ENCODE measurements at places on chromosomes 16 and 17.
A peak's percentile ranks its signal among the peaks of the same experiment; 100 is the strongest.

GRCh38 chr17:7530023-7530900 is 18.6 kb upstream of the TNFSF12 start:
- H3K27me3 ChIP-seq, result no peaks in the 10 kb centered on the region
- no peaks in the 10 kb centered on the region for H3K4me1 ChIP-seq
- no peaks in the 10 kb centered on the region for H3K36me3 ChIP-seq
- H3K27ac ChIP-seq, result no peak overlapping the region
- no peak overlapping the region for H3K4me3 ChIP-seq
- no peak for DNase-seq

GRCh38 chr16:85313526-85314301 is 201.4 kb upstream of the CIBAR2 start:
- no peak for DNase-seq
- no peaks in the 10 kb centered on the region for H3K36me3 ChIP-seq
- peaks cover 21% of the 10 kb centered on the region for H3K27me3 ChIP-seq
- no peak overlapping the region for H3K4me3 ChIP-seq
- H3K4me1 ChIP-seq, result no peaks in the 10 kb centered on the region
- H3K27ac ChIP-seq, result peak overlapping the region; percentile 37

DNA sequence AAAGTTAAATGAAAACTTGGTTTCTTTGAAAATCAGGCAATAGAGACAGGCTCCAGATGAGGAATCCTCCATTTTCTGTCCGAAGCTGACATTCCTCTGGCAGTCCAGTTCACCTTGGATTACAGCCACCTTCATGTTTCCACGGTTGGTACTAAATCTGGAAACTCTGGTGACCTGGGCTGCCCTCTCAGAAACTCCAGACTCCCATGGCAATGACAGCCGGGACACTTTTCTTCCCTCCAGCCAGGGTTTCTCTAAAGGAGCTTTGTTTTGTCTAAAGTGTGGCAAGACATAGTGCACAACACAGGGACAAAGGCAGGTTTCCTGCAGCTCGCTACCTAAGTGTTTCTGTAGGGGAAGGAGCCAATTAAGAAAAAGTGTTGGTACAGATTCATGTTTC is 36.0 kb downstream of the CLUAP1 start:
- no peak for DNase-seq
- peaks cover 50% of the 10 kb centered on the region for H3K36me3 ChIP-seq
- no peaks in the 10 kb centered on the region for H3K4me1 ChIP-seq
- H3K27me3 ChIP-seq, result no peaks in the 10 kb centered on the region
- peak overlapping the region; percentile 76 for H3K27ac ChIP-seq

DNA sequence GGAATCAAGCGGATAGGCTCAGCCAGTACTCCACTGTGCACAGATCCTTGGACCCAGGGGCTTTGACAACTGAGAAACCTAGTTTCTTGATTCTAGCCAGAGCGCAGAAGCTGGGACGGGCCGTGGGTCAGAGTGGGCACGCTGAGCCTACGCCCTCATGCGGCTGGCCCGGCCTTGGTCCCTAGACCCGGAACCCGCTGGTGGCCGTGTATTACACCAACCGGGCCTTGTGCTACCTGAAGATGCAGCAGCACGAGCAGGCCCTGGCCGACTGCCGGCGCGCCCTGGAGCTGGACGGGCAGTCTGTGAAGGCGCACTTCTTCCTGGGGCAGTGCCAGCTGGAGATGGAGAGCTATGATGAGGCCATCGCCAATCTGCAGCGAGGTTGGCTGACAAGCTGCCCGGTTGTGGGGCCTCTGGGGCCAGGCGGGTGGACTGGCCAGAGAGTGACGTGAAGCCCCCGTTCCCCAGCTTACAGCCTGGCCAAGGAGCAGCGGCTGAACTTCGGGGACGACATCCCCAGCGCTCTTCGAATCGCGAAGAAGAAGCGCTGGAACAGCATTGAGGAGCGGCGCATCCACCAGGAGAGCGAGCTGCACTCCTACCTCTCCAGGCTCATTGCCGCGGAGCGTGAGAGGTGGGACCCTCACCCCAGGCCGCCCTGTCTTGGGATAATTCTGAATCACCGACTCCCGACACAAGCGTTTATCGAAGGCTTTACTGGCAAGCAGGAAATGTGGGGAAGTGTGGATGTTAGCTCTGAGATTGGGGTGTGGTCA is 946 bp downstream of the STUB1 start:
- H3K36me3 ChIP-seq, result peaks cover 18% of the 10 kb centered on the region
- H3K27me3 ChIP-seq, result peaks cover 8% of the 10 kb centered on the region
- H3K4me3 ChIP-seq, result peak overlapping the region; percentile 60
- peaks cover 60% of the 10 kb centered on the region for H3K4me1 ChIP-seq
- DNase-seq, result no peak

- no peak for DNase-seq
- H3K27me3 ChIP-seq, result peaks cover 95% of the 10 kb centered on the region
- no peak overlapping the region for H3K27ac ChIP-seq
- no peaks in the 10 kb centered on the region for H3K4me1 ChIP-seq
- H3K4me3 ChIP-seq, result no peak overlapping the region
- no peaks in the 10 kb centered on the region for H3K36me3 ChIP-seq
These were observed 39.1 kb downstream of the SRCIN1 start for GRCh38 chr17:38566666-38567031.

DNA sequence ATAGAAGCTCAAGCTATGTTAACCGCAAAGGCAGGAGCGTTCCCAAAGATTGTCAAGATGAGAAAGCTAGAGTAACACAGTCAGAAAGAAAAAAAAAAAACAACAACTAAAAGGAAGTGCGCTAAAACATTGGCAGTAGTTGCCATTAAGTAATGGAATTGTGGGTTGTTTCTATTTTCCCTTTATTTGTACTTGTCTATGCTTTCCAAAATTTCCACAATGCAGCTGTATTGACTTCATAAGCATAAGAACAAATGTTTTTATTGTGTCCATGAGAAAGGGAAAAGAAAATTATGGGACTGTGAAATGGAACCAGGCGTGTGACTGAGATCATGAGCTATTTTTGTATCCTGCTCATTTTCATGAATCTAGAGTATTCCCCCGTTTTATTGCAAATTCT is 153.4 kb downstream of the TMEM114 start:
- no peaks in the 10 kb centered on the region for H3K4me1 ChIP-seq
- H3K27ac ChIP-seq, result no peak overlapping the region
- no peak for DNase-seq

DNA sequence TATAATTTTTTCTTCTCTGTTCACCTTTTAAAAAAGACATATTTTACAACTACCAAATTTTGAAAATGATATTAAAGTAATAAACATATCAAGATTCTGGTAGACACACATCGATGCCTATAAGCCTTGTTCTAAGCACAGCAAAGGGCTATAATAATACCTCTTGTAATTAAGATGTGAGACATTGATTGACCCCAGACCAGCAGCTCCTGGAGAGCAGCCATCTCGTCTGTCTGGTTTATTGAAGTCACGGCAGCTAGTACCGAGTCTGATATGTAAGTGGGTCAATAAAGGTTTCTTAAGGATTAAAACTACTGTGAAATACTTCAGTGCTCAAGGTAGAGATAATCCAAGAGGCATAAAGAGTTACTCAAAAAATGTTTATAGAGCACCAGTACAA is 76.1 kb downstream of the C17orf58 start:
- DNase-seq, result no peak
- no peak overlapping the region for H3K27ac ChIP-seq
- H3K27me3 ChIP-seq, result no peaks in the 10 kb centered on the region
- H3K4me3 ChIP-seq, result no peak overlapping the region

- H3K27ac ChIP-seq, result no peak overlapping the region
- H3K27me3 ChIP-seq, result no peaks in the 10 kb centered on the region
- peaks cover 99% of the 10 kb centered on the region for H3K36me3 ChIP-seq
- H3K4me3 ChIP-seq, result no peak overlapping the region
These were observed 68.3 kb downstream of the GTF3C1 start for GRCh38 chr16:27481282-27481934.

- H3K27ac ChIP-seq, result no peak overlapping the region
- no peak for DNase-seq
- H3K27me3 ChIP-seq, result no peaks in the 10 kb centered on the region
These were observed 6.7 kb downstream of the NEK8 start for GRCh38 chr17:28735242-28735722.

DNA sequence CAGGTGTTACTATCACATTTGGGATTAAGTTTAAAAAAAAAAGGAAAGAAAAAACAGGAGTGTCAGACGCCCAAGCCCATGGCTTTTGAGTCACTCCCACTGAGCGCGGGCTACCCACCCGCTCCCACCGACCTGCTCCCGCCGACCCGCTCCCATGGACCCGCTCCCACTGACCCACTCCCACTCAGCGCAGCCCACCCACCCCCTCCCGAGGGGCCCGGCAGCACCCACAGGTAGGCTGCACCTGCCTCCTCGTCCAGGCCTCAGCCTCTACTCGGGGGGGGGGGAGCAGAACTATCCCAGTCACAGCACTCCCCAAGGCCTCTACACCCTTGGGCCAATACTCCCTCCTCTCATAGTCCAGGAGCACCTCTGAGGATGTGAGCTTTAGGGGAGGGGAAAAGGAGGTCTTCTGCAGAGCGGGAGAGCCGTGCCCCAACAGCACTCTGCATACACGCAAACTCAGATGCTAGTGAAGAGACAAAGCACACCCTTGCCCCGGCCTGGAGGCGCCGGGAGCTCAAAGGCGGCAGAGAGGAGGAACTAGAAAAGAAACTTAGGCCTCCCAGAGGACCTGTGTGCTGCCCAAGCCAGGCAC is 2.9 kb downstream of the CLUH start:
- H3K27me3 ChIP-seq, result no peaks in the 10 kb centered on the region
- peak overlapping the region; percentile 33 for H3K4me3 ChIP-seq
- H3K36me3 ChIP-seq, result peaks cover 8% of the 10 kb centered on the region
- H3K27ac ChIP-seq, result peak overlapping the region; percentile 78
- DNase-seq, result no peak

DNA sequence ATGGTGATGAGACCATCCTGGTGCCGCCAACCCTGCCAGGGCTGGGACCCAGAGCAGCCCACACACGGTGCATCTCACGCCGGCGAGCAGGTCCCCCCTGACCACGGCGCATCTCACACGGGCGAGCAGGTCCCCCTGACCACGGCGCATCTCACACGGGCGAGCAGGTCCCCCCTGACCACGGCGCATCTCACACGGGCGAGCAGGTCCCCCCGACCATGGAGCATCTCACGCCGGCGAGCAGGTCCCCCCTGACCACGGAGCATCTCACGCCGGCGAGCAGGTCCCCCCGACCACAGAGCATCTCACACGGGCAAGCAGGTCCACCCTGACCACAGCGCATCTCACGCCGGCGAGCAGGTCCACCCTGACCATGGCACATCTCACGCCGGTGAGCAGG is 59.2 kb downstream of the MRM3 start:
- no peaks in the 10 kb centered on the region for H3K4me1 ChIP-seq
- H3K27ac ChIP-seq, result no peak overlapping the region
- DNase-seq, result no peak
- H3K4me3 ChIP-seq, result no peak overlapping the region
- H3K36me3 ChIP-seq, result no peaks in the 10 kb centered on the region

DNA sequence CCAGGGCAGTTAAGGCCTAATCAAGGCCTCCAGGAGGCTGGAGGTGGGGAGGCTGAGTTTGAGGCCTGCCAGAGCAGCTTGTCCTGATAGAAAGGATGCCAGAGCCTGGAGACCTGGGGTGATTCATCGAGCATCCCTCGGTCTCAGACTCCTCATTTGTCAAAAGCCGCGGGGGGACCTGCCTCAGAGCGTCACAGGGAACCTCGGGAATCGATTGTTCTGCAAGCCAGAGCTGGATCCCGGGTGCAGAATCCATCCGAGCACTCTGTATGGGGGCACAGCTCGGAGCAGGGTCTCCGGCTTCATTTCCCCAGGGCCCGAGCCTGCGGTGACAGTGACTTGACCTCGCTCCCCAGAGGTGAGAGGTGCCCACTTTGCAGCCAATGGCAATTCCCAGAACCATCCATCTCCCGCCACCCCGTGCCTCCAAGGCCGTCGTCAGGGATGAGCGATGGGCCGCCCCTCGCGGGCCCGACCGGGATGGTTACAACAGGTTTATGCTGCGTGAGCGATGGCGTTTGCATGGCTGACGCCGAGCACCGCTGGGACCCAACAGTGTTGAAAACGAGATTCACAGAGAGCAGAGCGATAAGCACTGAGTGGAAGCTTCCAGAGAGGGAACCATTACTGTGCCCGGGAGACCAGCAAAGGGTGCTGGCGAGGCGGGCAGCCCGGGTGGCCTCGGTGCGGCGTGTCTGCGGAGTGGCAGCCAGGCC is 117.1 kb upstream of the GSE1 start:
- no peak for DNase-seq
- H3K27me3 ChIP-seq, result no peaks in the 10 kb centered on the region
- no peaks in the 10 kb centered on the region for H3K4me1 ChIP-seq
- no peak overlapping the region for H3K27ac ChIP-seq
- H3K4me3 ChIP-seq, result no peak overlapping the region
- H3K36me3 ChIP-seq, result no peaks in the 10 kb centered on the region

Measured in tibial artery (tissue), 4 donors.